ENCODE measurements at places on chromosomes 12 and 14. TPM values are rescaled to one million over a fixed set of nuclear protein-coding genes. Genes with fewer than 3 reads are reported as not detected.
A peak's percentile ranks its signal among the peaks of the same experiment; 100 is the strongest.

DNA sequence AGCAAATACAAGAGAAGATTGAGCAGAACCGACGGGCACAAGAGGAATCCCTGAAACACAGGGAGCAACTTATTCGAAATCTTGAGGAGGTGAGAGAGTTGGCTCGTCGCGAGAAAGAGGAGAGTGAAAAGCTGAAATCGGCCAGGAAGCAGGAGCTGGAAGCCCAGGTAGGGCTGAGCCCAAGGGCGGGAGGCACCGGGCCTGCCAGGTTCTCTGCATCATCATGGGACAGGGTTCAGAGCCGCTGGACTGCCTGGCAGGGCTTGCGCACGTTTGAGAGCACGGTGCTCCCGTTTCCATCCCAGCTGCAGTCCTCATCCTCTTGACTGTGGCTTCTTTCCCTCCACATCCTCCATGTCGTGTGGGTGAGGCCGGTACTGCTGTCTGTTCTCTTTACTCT, 14.4 kb downstream of the TCHP start:
- peaks cover 38% of the 10 kb centered on the region for H3K36me3 ChIP-seq
- no peaks in the 10 kb centered on the region for H3K4me1 ChIP-seq
- no peak for DNase-seq
- no peaks in the 10 kb centered on the region for H3K27me3 ChIP-seq

Gene PPP1R1A
- 0.61 TPM for total RNA-seq

DNA sequence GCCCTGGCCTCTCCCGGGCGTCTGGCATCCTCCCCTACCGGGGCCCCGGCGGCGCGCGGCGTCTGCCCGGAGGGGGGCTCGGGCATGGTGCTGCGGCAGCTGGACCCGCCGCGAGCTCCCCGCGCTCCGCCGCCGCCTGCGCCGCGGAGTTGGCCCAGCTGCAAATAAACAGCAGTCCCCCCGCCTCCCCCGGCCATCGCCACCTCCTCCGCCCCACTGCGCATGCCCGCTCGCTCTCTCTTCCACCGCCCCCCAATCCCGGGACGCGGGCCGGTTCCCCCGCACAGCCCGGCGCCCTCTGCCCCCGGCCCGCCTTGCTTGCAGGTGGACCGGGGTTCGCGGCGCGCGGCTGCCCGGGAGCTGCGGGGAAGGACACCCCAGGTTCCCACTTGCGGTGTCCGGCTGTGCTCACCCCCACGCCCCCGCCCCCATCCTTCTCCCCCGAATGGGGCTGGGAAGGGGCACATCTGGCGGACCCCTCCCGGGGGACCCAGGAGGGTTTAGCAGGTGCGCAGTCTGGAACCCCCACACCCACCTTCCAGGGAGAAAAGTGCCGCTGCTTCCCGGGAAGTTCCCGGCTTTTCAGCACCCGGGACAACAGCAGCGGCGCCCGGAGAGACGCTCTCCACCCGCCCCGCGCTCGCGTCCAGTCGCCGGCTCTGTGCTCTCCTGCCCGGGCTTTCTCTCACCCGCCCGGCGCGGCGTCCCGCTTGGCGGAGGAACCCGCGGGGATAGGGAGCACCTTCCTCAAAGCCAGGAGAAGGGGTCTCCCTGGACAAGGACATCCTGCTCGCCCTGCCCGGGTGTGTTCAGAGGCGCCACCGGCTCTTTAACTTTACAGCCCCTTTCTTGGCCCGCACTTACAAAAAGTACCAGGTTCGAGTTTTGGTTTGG, at the start of gene TMTC1:
Gene TMTC1 (minus strand): TSS at position 170 of the 894 bp plus-strand sequence. CDS start 191 bp downstream, outside the sequence.
- peak within 1 kb of the TSS; percentile 44 for H3K4me3 ChIP-seq
- no peaks in the 10 kb centered on the region for H3K36me3 ChIP-seq
- H3K4me1 ChIP-seq, result peaks cover 7% of the 10 kb centered on the region
- no peak within 1 kb of the TSS for H3K27ac ChIP-seq

DNA sequence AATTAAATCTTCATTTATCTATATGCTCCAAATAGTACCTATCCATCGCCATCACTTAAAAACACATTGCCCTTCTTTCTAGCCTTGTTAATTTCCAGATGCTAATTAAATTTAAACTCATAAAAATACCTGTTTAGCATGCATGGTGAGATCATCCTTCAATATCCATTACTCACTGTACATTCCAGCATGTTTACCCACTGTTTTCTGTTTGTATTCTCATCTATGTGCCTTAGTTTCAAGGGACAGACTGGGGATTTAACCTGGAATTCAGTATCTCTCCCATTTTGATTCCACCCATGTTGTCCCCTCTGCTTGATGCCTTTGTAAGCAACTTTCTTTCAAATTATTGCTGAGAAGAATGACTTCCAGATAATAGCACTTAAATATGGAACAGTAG, 208.0 kb downstream of the SPTSSA start:
- DNase-seq, result no peak
- no peak overlapping the region for H3K27ac ChIP-seq
- H3K4me1 ChIP-seq, result no peaks in the 10 kb centered on the region
